CD4-positive, alpha-beta T cell treated with Interleukin-17A for 4 hours (primary cell): ENCODE measurements at places on chromosomes 3 and 15.

- DNase-seq, result no peak
These were observed 105.8 kb downstream of the CBLB start for GRCh38 chr3:105762749-105763658.

DNA sequence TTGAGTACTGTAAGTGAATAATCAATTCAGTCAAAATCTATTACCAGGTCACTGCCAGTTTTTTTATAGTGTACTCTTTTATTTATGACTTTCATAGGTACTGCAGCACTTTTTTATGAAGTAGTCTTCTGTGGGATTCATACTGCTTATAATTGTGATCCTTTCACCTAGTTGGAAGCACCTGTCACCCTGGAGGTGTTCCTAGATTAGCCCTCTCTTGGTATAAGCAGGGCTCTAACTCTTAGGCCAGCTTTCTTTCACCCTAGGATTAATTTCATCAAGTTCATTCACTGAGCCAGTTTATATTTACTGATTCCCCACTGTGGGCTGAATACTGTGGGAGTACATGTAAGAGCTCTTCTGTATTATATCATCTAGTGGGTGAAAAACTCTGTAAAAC is 65.9 kb upstream of the MLF1 start:
- no peak for DNase-seq

GRCh38 chr15:73023071-73023470 is 29.2 kb upstream of the NEO1 start:
- no peak for DNase-seq

DNA sequence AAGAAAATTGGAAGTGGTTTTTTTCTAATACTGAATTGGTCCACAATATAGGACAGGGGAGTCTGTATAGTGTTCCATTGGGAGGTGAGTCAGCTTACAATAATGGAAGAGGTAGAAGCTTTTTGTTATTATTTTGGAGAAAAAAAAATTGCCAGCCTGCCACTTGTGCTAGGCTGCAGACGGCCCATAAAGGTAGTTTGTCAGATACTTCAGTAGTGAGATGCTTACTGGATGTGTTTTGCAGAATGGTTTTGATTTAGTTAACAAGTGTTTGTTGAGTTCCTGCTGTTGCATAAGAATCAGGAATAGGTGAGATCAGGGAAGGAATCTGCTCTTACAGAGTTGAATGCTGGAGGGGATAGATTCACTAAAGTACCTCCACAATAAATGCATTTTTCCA is 1.0 kb downstream of the DTWD1 start:
- no peak for DNase-seq

GRCh38 chr3:69901802-69902201 is 97.7 kb upstream of the SAMMSON start:
- no peak for DNase-seq

- DNase-seq, result no peak
These were observed 124.3 kb downstream of the NEO1 start for GRCh38 chr15:73176598-73176997.

DNA sequence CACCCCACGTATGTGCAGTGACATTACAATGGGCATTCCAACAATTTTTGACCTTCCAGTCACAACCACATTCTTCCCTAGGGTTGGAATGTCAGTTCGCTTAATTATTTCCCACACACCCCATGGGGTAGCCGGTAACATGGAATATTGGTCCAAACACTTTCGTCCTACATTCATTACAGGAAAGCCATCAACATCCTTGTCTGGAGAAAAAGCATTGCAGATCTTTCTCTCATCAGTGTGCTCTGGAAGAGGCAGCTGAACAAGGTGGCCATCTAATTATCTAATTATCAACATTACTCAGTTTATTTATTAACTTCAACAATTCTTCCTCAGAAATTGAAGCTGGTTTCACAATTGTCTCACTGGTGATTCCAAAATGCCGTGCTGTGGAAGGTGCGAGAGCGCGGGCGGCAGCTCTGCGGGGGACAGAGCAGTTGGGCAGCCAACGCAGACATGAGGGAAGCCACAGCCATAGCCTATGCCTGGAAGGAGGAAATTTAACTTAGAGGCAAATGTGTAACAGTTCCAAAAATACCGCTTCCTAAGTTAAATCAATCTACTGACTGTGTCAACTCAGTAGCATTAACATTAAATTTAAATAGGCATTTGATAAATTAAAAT is 1158.9 kb upstream of the EPHA6 start:
- DNase-seq, result no peak

GRCh38 chr15:74168711-74169126 is 4.8 kb upstream of the ISLR start:
- DNase-seq, result no peak

DNA sequence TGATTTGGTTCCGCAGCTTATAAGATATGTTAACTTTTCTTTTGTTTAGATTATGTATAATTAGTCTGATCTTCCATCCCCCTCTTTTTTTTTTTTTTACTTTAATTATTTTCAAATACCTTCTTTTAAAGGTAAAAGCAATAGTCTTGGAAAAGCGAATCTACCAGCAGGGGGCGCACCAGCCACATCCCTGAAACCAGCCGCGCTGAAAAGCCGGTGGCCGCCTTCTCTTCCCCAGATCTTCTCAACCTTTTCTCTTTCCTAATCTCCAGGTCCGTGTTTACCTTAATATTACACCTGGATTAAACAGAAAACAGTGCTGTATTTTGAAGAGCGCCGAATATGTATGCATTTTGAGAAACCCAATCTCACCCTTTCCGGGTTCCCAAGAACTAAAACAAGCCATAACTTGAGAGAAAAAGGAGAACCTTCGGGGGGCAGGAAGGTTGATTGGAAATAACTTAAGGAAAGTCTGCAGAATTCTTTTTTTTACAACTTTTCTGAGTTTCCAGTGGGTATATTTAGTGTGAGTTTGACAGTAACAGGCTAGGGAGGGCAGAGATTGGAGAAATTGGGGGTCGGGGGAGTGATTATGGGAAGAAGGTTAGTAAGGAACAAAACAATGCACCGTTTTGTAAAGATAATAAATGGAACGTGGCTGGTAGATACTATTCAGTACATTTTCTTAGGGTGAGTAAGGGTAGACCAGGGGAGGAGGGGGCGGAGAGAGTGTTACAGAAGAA is 2.0 kb upstream of the SOX2 start:
- peak; percentile 68 for DNase-seq

GRCh38 chr3:47890828-47891612 is 88.1 kb downstream of the DHX30 start:
- DNase-seq, result no peak

DNA sequence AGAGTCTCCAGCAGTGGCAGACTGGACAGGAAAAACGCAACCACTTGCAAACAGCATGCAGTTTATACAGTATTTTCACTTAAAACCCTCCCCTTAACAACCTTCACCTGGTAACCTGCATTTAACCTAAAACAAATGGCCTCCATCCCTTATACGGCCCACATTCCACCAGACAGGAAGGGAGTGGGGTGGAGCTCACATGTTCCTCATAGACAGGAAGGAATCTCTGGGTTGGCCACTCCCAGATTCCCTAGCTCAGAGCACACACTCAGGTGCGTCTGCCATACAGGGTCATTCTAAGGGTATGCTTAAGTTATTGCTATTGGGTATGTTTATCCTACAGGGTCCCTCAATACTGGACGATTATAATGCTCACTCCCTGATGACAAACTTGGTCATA is 16.8 kb upstream of the ABHD2 start:
- no peak for DNase-seq

GRCh38 chr15:59456114-59456513 is 18.1 kb downstream of the FAM81A start:
- no peak for DNase-seq

- DNase-seq, result no peak
These were observed 42.3 kb downstream of the ADCY5 start for GRCh38 chr3:123406598-123406997.

DNA sequence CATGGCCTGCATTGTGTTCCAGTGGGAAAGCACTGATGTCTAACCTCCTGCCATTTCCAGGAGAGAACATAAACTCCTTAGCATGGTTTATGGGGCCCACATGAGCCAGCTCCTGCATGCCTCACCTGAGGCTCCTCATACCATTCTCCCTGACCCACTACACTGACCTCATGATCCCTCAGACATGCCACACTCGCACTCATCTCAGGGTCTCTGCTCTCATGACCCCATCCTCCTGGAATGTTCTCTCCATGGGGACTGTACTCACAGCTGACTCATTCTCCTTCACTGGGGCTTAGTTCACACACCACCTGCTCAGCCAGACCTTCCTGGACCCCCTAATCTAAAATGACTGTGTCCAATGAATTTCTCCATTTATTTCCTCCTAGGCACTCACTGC is 4.0 kb upstream of the LMCD1 start:
- DNase-seq, result no peak

- DNase-seq, result no peak
These were observed 252.7 kb downstream of the NR1D2 start for GRCh38 chr3:24197809-24198208.

GRCh38 chr3:40911928-40912327 is 287.4 kb upstream of the CTNNB1 start:
- DNase-seq, result no peak

GRCh38 chr15:48001393-48002039 is 119.3 kb upstream of the SLC24A5 start:
- DNase-seq, result no peak

DNA sequence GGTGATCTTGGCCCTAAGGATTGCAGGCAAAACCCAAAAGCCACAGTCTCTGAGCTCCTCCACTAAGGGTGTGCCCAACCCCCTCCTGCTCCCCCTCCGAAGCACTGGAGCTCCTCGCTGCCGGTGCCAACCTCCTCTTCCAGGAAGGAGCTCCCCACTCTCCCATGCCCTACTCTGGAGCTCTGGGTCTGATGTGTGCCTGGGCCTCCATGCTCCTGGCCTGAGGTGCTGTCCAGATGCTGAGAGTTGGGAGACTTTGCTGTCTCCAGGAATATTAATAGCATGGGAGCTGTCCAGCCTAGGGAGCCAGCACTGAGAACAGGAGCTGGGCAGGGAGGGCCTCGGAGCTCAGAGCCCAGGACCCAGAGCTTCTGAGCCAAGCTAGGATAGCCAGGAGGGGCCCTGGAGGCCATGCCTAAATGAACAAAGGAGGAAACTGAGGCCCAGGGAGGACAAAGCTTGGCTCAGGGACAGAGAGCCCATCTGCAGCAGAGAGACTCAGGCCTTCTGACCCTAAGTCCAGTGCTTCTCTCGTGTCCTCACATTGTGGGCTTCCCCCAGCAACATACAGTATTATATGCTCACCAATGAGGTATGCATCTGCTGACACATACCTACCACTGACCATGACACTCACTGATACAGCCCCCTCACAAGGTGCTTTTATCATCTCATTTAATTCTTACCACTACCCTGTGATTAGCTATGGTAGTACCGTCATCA is 36.9 kb upstream of the HERC1 start:
- DNase-seq, result no peak

DNA sequence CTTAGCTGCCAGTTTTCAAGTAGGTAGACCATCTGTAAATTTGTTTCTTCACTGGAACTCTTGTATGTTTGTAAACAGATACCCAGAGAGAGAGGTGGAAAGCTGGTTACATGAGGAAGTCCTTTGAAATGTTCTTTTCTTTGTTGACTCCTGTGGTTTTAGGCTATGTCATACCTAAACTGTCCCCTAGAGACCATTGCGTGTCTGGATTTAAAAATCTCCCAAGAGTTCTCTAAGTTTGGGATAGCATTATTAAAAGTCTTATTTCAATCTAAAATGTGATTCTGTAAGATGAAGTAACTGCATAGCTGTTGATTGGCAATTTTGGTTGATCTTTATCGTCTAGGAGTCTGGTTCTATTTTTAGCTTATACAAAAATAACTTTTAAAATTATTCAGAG is 127.2 kb downstream of the GHSR start:
- DNase-seq, result no peak

DNA sequence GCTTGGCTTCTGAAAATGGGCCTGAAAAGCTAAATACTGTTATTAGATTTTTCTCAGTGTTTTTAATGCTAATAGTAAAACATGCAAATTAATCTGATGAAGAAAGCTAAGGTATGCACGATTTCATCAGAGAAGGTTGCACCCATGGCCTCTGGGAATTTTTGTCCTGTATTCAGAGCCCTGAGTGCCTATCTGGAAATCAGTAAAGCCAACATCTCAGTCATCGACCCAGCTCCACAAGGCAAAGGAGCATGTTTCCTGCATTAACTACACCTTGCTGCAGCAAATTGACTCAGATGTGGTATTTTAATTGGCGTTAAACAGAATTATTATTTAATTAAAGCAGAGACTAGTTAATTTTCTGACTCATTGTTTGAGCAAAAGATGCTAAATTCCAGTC is 49.0 kb upstream of the TP63 start:
- DNase-seq, result no peak

GRCh38 chr15:48823237-48823636 is 12.4 kb upstream of the CEP152 start:
- no peak for DNase-seq

DNA sequence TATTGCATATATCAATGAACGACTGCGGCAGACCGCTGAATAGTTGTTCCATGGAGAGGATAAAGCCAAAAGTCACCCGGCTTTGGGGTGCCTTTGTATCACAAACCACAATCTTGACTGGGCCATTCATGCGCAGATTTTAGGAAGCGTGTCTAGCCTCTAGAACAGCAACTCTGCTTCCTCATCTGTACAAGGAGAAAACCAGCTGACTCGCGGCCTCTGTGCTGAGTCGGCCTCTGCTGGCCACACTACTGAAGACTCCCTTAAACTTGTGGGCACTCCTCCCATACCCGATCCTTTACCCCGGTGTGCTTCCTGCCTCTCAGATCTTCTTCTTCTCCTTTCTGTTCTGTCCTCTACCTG is 872 bp downstream of the DLEC1 start:
- DNase-seq, result peak; percentile 75

- no peak for DNase-seq
These were observed 2.5 kb upstream of the GREM1 start for GRCh38 chr15:32715276-32715675.
